Activated CD8-positive, alpha-beta memory T cell treated with anti-CD3 and anti-CD28 coated beads for 1 hour (primary cell): ENCODE measurements at places on chromosomes 4 and X.
A peak's percentile ranks its signal among the peaks of the same experiment; 100 is the strongest.

GRCh38 chr4:173009129-173009823 is 159.3 kb upstream of the GALNT7 start:
- DNase-seq, result no peak

GRCh38 chrX:131778269-131779218 is 234.7 kb downstream of the OR13H1 start:
- no peak for DNase-seq

DNA sequence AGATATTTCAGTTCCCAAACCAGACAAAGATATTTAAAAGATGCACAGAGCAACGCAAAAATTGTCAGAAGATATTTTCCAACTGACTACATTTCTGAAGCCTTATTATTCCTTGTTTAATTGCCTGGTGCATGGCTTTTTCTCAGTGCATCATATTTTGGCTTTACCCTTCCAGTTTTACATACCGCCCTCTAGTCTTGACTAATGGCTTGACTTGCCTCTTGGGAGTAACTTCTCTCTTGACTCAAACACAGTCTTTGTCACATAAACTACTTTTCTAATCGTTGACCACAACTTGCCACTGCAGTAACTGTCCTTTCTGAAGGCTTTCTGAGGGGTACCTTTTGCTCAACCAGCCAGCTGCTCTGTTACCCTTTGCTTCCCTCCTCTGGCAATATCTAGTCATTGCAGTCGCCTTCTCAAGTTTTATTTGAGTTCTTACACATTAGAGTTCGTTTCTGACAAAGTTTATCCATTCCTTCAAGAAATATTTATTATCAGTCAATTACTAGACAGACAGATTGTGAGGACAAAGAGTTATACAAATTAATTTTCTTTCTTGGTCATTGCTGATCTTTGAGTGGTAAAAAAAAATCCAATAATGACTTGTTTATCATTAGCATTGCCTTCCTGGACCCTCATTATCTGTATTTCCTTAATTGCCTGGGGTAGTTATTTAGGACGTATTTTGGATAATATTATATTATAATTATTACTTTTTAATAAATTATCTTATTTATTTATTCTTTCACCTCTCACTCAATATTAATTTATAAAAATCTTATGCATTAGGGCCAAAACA is 506.9 kb upstream of the PCDH10 start:
- no peak for DNase-seq

- DNase-seq, result peak; percentile 53
Observed at GRCh38 chrX:1537031-1537715, at the start of gene P2RY8. P2RY8 (minus strand) TSS chrX:1537185; CDS start chrX:1466558, 70,627 bp downstream.

DNA sequence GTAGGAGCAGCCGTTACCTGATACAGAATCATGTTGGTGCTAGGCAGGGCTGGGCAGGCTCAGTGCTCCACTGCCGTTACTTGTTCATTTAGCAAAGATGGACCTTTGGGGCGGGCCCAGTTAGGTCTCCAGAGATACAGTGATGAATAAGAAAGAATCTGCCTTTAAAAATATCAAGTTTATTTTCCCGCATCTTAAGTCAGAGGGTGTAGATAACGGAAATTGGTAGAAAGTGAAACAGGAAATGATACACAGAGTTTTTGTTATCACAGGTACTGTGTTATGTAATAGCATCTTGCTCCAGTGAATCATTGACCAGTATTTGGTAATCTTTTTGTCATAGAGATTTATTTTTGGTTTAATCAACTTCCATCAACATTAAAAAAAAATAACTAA is 5.5 kb downstream of the TMEM131L start:
- DNase-seq, result no peak

DNA sequence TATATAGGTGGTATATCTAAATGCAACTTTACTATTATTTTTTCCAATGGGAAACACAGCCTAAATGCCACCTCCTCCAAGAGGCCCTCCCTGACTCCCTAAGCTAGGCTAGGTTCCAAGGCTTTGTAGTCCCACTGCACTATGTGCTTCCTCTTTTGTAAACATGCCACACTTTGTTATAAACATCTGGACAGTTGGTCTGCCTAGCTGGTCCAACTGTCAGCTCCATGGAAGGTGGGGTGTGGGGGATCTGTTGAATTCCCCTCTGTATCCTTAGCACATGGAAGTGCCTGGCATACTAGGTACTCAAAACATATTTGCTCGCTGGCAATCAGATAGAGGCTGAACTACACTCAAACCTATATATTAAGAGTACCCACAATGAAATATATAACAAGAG is 63.4 kb downstream of the SLC9A7 start:
- DNase-seq, result no peak

DNA sequence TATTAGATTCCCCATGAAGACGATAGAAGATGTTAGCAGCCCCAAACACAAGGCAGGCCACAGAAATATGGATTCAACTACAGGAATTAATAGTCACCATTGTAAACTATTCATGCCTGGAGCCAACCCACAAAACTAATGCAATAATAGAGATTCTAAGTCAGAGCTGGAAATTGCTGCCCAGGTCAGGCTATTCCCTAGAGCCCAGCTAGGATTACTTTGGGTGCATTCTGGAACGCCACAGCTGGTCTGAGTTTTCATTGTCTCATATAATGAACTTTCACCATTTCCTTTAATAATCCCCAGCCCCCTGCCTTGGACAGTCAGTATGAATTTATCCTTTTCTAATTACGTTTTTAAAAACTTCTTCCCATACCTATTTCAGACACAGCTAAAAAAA is 252.6 kb downstream of the PAPSS1 start:
- no peak for DNase-seq

DNA sequence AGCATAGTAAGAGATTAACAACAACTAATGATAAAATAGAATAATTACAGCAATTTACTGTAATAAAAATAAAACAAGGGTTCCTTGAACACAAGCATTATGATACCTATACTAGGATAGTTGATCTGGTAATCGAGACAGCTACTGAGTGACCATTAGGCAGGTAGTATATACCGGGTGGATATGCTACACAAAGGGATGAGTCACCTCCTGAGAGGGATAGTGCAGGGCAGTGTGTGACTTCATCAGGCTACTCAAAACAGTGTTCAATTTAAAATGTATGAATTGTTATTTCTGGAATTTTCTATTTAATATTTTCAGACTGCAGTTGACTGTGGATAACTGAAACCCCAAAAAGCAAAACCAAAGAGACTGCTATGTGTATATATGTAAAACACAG is 9.7 kb upstream of the ANTXR2 start:
- DNase-seq, result no peak

GRCh38 chrX:130933358-130933757 is 30.3 kb upstream of the ENOX2 start:
- DNase-seq, result no peak

DNA sequence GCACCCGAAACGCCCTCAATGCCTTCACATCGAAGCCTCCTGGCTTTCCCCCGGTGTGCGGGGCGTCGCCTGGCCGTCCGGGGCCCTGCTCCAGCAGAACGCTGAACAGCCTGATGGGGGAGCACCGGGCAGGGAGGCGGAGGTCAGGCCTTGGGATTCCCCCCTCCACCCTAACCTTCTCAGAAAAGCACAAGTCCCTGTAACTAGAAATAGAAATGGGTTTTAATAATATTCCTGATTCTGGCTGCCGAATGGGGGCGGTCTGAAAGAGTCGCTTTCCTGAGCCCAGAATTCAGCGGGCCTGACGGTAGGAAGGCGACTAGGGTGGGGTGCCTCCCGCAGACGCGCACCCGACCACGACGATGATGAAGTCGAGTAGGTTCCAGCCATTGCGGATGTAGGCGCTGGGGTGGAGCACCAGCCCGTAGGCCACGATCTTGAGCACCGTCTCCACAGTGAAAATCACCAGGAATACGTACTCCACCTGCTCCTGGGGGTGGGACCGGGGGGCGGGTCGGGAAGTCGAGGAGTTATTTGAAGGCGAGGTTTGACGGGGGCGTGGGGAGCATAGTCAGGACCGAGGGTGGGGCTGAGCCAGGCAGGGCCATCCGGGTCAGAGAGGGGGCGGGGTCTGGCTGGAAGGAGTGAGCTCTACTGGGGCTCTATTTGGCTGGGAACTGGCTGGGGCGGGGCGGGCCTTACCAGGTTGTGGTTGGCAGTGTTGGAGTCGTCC is 2.5 kb downstream of the CACNA1F start:
- DNase-seq, result peak; percentile 33

- DNase-seq, result no peak
Observed at GRCh38 chrX:133918361-133918771, 67.0 kb downstream of the GPC3 start.

GRCh38 chr4:146647615-146648460 is 9.1 kb downstream of the POU4F2 start:
- no peak for DNase-seq

GRCh38 chr4:107220976-107221375 is 184.9 kb upstream of the DKK2 start:
- no peak for DNase-seq

DNA sequence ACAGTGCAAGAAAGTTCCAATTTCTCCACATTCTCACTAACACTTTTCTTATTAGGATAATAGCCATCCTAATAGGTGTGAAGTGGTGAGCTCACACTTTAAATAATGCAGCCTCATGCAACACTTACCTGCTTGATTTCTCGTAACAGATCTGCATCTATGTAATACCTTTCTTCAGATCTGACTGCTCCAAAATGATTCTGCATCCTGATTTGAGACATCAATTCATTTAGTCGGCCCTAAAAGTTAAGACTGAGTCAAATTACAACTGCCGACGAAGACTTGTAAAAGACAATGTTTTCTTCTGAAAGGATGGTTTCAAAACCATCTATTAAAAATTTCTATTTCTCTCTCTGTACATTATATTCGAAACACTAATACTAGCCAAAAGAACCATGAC is 30.7 kb downstream of the NUP54 start:
- no peak for DNase-seq

DNA sequence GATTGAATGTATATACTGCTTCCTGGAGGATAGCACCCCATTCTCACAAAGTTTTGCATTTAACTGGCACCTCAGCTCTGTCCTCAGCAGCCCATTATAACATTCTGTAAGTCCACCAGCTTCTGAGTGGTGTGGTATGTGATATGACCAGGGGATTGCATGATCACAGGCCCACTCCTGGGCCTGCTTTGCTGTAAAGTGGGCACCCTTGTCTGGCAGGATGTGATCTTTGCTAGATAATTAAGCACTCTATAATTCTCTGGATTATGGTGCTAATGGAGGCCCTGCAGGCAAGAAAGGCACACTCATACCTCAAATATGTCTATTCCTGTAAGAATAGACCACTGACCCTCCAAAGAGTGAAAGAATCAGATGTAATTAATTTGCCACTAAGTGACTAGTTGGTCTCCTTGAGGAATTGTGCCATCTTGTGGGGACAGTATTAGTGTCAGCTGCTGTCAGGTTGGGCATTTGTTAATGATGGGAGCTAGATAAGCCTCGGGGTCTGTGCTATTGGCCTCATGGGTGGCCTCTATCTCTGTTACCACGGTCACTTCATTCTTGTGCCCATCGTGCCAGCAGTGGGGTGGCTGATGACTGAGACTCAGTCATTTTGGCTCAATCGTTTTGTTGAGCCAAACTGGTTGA is 2.2 kb upstream of the CFI start:
- DNase-seq, result no peak

DNA sequence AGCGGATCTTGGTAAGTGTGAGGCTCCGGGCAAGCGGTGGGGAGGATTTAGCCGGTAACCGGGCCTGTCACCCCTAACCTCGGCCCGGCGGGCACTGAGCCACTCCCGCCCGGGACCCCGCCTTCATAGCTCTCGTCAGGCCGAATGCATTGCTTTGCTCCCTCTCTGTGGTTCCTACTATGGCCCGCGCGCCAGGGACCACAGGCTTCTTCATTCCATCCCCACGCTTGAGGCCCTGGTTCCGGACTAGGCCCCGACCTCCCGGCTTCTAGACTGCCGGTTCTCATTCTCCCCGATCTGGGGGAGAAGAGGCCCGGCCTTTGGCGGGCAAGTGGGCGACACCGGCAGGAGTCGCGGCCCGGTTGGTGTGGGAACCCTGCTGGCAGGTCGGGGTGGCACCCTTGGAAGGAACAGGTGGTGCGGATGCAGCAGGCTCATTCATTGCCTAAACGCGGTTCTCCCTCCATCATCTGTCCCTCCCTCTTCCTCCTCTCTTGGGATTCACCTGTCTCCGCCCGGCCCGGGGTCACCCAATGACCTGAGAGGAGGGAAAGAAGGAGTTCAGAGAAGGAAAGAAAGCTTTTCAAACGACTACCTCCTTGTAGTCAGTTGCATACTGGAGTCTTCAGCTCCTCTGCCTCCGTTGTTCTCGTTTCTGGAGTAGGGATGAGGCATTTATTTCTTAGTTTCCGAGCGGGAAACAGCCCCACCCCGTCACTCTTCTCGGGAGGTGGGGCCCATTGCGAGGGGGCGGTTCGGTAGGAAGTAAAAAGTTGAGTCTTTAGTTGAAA is at the start of gene NDUFC1:
NDUFC1 (minus strand) TSS at position 657 of the 791 bp plus-strand sequence. CDS start 6,679 bp downstream, outside the sequence.
- peak; percentile 34 for DNase-seq

DNA sequence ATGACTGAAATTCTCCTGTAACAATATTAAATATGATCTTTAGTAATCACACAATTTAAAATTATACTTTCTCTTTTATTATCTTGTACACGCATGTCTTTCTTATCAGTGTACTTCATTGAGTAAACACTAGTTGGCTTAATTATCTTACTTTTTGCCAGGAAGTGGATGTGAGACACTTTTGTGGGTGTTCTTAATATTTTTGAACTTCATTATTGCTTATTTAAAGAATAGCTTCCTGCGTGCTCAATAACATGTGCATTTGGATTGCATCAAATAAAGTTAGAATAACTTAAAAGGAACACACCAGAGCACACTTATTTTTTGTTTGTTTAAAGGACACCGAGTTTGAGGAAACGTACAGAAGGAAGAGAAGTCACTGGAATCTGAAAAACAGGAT is 128.5 kb upstream of the VEGFC start:
- no peak for DNase-seq

DNA sequence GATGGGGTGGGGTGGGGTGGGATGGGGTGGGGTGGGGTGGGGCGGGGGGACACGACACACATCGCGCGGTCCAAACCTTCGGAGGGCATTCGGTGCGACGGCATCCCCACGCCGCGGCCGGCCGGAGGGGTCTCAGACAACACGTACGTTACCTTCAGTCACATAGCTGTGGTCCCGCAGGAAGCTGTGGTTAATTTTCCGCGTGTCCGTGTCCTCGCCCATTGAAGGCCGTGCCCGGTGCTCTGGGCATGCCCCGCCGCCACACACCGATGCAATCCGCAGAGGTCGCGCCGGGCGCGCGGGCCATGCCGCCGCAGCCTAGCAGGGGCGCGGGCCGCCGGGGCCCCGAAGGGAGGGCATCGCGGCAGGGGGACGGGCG is 417 bp downstream of the PPP2R2C start:
- no peak for DNase-seq

GRCh38 chrX:48831909-48832291 is 3.5 kb downstream of the PCSK1N start:
- DNase-seq, result no peak

GRCh38 chr4:4320951-4321714 is 31.1 kb downstream of the ZBTB49 start:
- no peak for DNase-seq

GRCh38 chr4:82567444-82567843 is 5.7 kb upstream of the TMEM150C start:
- DNase-seq, result no peak

- DNase-seq, result no peak
Observed at GRCh38 chr4:185936650-185937376, 124.8 kb upstream of the SORBS2 start.

- DNase-seq, result no peak
Observed at GRCh38 chr4:173524218-173525117, 5.6 kb downstream of the HAND2 start.

GRCh38 chrX:154025230-154025629 is 5.5 kb upstream of the IRAK1 start:
- no peak for DNase-seq
